Fibroblast of pulmonary artery (primary cell): ENCODE measurements at places on chromosomes 7 and 10.

DNA sequence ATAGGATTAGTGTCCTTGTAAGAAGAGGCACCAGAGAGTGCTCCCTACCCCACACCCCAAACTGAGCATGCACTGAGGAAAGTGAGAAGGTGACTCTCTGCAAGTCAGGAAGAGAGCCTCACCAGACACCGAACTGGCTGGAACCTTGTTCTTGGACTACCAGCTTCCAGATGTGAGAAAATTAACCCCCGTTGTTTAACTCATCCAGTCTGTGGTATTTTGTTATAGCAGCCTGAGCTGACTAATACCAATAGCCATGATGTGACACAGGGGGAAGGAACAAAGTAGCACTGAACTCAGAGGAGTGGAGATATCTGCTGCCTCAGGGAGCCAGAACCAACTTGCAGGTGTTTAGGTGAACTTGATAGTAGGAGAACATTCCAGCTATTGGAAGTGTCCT lies 415.2 kb upstream of the ZMIZ1 start:
- DNase-seq = no peak

- DNase-seq = no peak
Measured at GRCh38 chr7:68321076-68321639, 1277.1 kb upstream of the AUTS2 start.

DNA sequence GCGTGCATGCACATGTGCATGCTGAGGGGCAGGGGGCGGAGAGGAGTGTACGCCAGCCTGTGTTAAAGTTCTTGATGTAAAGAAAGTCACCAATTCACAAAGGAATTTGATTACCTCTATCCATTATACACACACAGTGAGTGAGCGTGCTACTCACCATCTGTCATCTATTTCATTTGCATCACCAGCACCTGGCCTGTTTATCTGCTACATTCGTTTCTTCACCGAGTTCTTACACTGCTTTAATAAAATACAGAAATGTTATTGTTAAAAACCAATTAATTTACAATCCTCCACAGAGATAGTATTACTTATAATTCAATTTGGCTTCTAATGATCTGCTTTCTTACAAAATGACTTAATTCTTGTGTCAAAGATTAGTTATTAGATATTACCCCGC lies 32.6 kb downstream of the NEUROD6 start:
- DNase-seq = no peak

GRCh38 chr7:112122798-112123197 lies 83.4 kb downstream of the DOCK4 start:
- no peak for DNase-seq

DNA sequence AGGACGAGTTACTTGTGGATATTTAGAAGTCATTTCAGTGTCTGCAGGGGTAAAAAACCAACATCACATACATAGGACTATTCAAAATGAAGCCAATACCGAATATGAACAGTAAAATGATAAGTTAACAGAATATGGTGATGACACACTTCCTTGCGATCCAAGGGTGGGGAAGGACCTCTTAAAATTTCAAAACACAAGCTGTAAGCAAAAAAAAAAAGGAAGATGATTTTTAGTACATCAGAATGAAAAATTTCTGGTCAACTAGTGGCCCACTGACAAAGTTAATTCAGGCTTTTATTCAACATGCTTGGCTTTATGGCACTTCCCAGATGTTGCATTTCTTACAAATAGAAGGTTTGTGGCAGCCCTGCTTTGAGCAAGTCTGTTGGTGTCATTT lies 19.0 kb upstream of the GALNTL5 start:
- no peak for DNase-seq

DNA sequence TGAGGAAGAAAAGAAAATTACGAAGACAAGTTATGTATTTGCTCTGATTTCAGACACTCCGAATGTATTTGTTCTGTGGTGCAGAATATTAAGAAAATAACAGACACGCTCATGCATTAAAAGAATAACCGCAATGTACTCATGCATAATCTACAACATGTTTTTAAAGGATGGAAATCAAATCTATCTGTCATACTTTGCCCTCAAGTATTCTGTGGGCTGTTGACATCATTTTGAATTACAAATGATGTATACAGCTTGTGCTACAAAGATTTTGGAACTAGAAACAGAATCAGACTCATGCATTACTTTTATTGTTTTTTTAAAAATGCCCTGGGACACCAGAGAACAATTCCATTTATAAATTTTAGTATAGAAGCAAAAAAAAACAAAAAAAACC lies 69.9 kb downstream of the APBB1IP start:
- DNase-seq = no peak

- no peak for DNase-seq
Measured at GRCh38 chr10:10552948-10553347, 464.7 kb upstream of the CELF2 start.

GRCh38 chr7:70805360-70805759 lies 326.6 kb upstream of the GALNT17 start:
- no peak for DNase-seq

DNA sequence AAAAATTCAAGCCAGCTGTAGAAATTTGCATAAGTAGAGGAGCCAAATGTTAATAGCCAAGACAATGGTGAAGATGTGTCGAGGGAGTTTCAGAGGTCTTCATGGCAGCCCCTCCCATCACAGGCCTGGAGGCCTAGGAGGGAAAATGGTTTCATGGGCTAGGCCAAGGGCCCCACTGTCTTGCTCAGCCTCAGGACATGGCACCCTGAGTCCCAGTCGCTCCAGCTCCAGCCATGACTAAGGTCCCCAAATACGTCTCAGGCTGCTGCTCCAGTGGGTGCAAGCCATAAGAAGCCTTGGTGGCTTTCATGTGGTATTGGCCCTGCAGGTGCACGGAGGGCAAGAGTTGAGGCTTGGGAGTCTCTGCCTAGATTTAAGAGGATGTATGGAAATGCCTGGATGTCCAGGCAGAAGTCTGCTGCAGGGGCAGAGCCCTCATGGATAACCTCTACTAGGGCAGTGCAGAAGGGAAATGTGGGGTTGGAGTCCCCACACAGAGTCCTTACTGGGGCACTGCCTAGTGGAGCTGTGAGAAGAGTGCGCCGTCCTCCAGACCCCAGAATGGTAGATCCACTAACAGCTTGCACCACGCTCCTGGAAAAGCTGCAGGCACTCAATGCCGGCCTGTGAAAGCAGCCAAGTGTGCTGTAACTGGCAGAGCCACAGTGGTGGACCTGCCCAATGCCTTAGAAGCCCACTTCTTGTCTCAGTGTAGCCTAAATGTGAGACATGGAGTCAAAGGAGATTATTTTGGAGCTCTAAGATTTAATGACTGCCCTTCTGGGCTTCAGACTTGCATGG lies 19.2 kb downstream of the TBATA start:
- no peak for DNase-seq

GRCh38 chr10:126840576-126841135 lies 64.6 kb upstream of the DOCK1 start:
- no peak for DNase-seq

GRCh38 chr10:8416760-8417159 lies 362.3 kb downstream of the GATA3 start:
- no peak for DNase-seq

DNA sequence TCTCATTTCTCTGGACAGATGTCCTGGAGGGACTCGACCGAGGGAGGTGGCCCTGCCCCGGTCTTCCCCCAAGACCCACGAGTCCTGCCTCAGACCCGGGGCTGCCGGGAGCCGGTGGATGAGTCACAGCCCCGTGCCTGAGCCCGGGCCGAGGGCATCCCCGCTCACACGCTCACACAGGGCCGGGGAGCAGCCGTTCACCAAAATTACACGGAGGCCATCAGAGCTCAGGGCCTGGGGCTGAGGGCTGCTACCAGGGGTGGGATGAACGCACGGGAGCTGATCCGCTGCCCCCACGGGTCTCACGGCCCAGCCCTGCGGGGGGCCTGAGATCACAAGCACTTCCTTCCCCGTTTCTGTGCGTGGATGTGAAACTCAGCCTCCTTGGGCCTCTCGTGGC lies 17.5 kb downstream of the FAM20C start:
- DNase-seq = no peak

GRCh38 chr10:128274938-128275337 lies 148.7 kb upstream of the MKI67 start:
- DNase-seq = peak; percentile 12

GRCh38 chr10:78397786-78398185 lies 364.1 kb downstream of the RPS24 start:
- no peak for DNase-seq
